ENCODE measurements at places on chromosomes 13 and 19. TPM values are rescaled to one million over a fixed set of nuclear protein-coding genes. Genes with fewer than 3 reads are reported as not detected.

DNA sequence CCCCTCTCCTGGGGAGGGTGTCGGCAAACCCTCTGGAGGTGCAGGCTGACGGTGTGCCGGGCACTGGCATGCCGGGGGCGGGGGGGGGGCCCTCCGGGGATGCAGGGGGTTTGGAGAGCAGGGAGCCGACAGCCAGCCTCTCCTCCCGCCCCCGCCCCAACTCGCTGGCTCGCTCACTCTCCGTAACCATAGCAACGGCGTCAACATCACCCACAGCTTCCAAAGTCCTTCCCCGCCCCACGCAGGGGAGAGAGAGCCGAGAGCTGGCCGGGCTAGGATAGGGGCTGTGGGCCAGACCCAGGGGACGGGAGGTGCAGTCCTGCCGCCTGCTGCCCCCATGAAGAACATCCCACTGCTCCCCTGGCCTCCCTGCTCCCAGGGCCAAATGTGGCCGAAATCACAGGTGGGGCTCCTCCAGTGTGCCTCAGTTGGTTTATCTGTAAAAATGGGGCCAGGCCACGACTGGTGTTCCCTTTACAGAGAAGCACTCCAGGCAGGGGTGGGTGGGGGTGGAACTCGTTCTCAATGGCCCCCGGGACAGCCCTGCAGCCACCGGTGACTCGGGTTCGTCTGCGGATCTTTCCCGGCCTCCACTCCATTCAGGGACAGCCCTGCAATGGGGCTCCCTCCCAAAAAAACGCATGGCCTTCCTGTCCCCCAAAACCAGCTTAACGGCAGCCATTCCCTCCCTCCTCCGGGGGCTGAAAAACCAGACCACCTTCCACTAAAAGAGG is 3.2 kb downstream of the KLF16 start:
- DNase-seq = peak; percentile 78

- peak; percentile 46 for DNase-seq
These were observed 15.7 kb upstream of the B3GNT3 start for GRCh38 chr19:17778968-17779929.

DNA sequence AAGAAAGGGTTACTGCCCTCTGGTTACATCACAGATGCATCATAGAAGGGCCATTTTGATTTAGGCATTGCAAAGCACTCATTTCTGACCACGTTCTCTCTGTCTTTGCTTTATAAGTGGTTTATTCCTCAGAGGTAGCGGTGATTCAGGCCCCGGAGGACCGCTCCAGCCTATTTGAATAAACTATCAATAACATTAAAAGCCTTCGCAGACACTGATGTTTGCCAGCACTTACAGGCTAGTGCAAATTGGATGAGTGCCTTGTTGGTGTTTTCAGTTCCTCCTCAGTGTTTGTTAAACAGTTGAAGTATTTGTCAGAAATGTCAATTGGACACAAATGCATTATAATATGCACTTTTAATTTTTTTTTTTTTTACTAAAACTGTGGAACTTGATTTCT is 120.2 kb downstream of the RXFP2 start:
- no peak for DNase-seq

DNA sequence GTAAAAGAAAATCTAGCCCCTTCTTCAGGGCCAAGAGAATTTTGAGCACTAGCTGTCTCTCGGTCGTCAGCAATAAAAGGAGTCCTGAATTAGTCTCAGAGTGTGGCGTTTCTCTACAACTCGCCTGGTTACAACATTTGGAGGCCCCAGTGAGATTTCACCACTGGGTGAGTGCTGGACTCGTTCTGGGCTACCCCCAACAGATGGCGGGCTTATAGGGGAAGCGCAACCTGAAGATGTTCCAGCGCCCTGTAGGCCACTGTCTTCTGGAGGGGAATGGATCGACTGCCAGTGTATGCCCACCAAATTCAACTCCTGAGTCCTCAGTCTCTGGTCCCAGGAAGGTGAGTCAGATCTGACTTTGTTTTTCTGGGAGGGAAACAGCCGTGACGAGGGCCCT is 11.7 kb upstream of the ZNF181 start:
- DNase-seq = no peak

KHSRP gene
- polyA plus RNA-seq = 160 TPM

- DNase-seq = no peak
These were observed 1.8 kb downstream of the AXL start for GRCh38 chr19:41220811-41221210.

- DNase-seq = no peak
These were observed 522.6 kb downstream of the RFC3 start for GRCh38 chr13:34340534-34340933.

- DNase-seq = no peak
These were observed 6.2 kb downstream of the SYT5 start for GRCh38 chr19:55173714-55174409.

PRR22 gene
- polyA plus RNA-seq = 1.6 TPM

C3 gene
- 430 TPM for polyA plus RNA-seq

DNA sequence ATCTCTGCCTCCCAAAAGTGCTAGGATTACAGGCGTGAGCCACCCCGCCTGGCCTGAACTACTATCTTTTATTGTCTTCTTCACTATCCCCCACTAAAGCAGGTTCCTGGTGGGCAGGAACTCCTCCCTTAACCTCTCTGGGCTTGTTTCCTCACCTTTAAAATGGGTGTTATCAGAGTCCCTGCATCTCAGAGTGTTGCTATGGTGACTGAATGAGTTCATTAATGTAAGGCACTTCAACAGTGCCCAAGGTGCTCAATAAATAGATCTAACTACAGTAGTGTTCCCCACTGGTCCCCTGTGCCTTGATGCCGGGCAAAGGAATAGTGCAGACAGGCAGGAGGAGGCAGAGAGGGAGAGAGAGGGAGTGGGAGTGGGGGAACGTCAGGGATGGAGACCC is 20.5 kb downstream of the CCDC97 start:
- no peak for DNase-seq

- DNase-seq = no peak
These were observed 73.9 kb downstream of the WTIP start for GRCh38 chr19:34555447-34555846.

GRCh38 chr19:35860436-35860817 is 3.7 kb downstream of the KIRREL2 start:
- no peak for DNase-seq

AMER2 gene
- polyA plus RNA-seq = not detected

C19orf38 gene
- 0.65 TPM for polyA plus RNA-seq

DNA sequence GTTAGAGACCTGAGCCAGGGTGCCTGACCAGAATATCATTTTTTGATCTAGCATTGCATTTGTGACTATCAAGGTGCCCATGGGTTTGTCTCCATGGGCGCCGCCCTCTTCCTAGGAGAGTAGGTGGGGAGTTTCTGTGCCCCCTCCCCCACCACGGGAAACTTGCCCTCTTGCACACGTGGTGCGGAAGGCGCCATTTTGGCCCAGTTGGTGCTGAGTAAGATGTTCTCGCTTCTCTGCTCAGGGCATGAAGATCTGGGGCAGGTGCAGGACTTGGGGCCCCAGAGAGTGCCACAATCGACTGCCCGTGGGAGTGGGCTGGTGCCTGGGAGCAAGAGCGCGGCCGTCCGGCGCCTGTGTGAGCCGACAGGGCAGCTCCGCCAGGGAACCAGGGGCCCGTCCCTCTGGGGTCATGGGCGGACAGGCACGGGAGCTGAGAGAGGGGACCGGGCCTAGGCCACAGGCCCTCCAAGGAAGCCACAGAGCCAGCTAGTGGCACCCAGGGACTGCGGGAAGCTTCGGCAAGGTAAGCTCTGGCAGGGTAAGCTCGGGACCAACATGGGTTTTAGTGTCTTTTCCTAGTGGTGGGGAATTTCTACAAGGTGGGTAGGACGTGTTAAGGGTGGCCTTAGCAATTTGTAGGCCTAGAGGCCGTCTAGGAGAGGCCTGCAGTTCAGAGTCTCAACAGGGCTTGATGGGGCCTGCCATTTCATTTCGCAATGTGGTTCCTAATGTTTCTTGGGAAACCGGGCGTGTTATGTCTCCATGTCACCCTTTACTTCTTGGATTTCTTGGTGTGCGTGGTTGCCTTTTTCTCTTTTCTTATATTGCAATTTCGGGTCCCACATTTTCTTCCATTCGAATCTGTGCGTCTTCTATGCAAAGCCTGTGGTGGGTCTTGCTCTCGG is 14.5 kb downstream of the SACS start:
- DNase-seq = no peak

GRCh38 chr19:5039642-5040543 is 71.0 kb downstream of the KDM4B start:
- DNase-seq = no peak

DNA sequence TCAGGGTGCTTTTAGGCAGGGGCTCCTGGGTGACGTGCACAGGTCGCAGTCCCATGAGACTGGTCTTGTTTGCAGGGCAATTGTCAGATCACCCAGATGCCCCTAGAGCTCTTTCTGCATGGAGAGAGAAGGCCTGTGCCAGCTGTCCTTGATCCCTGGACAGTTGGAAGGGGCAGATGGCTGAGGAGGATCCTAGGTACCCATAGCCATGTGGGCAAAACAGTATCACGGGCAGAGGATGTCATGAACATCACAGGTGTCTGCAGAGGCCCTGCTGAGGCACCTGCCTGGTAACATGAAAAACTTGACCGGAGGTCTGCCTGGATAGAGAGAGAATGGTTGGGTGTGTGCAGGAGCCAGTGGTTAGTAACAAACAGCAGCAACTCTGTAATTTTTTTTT is 99.3 kb downstream of the ZNF536 start:
- no peak for DNase-seq

GRCh38 chr13:95276037-95276505 is 25.2 kb downstream of the ABCC4 start:
- DNase-seq = no peak

DNA sequence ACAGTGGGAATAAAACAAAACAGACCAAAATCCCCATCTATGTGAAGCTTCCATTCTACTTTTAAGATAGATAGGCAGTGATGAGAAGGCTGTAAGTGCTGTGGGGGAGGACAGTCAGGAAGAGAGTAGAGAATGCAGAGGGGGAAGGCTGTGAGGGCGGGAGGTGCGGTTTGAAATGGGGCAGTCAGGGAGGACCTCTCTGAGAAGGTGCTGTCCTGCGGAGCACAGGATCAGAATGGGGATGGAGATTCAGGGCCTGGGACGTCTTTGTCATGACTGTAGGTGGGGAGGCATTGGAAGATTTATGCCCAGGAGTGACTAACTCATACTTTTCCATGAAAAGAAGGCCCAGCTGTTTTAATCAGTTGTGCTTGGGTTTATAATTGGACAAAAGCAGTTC is 3.9 kb upstream of the GPR183 start:
- DNase-seq = no peak

- DNase-seq = no peak
These were observed 116.2 kb downstream of the TBC1D4 start for GRCh38 chr13:75365724-75366173.

GRCh38 chr19:6276447-6276846 is 3.3 kb downstream of the MLLT1 start:
- peak; percentile 37 for DNase-seq

PGLYRP1 gene
- polyA plus RNA-seq = not detected

DNA sequence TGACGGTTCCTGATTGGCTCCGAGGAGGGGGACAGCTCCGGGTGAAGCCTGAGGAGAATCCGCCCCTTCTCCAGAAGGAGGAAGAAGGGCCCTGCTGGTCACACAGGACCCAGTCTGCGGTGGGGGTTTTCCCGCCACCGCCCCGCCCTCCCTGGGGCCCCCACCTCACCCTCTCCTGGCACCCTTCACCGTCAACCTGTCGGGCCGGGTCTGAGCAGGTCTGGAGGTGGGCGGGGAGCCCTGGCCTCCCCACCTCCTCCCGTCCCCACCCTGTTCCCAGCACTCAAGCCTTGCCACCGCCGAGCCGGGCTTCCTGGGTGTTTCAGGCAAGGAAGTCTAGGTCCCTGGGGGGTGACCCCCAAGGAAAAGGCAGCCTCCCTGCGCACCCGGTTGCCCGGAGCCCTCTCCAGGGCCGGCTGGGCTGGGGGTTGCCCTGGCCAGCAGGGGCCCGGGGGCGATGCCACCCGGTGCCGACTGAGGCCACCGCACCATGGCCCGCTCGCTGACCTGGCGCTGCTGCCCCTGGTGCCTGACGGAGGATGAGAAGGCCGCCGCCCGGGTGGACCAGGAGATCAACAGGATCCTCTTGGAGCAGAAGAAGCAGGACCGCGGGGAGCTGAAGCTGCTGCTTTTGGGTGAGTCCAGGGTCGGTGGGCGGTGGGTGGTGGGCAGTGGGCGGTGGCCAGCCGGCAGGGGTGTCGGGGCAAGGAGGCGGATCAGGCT is at the start of gene GNA15:
Gene GNA15 (plus strand): TSS at position 73 of the 723 bp plus-strand sequence. CDS start 418 bp downstream, at position 491.
- peak; percentile 37 for DNase-seq

GRCh38 chr19:42216653-42217519 is 591 bp downstream of the DEDD2 start:
- peak; percentile 63 for DNase-seq

DNA sequence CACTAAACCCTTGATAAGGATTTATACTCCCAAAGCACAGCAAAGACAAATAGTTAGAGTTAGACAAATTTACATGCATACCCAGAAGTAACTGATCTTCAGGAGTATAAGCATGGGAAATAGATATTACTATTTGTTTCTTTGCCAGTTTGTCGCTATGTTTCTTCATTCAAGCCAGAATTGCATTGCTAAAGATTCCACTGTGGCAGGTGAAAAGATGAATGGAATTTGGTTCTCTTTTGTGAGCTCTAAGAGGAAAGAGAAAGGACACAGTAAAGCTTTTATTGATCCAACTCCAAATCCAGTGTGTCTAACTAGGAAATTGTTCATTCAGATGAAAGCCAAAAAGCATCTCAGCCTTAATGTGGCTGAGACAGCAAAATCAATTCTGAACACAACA is 292.3 kb upstream of the SPRY2 start:
- no peak for DNase-seq

DNA sequence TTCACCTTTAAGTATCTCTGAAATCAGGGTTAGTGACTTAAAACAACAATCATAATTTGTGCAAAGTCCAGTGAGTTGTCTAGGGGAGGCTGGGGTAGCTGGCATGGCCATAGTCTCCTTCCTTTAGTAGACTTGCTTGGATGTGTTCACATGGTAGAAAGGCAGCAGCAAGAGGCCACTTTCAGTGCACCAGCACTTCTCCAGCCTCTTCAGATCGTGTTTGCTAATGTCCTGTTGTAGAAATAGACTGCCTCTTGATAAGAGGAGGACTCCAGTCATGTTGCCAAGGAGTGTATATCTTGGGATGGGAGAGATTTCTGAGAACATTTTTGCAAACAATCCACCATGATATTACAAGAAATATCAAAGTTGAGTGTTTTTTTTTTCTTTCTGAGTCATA is 22.9 kb downstream of the WDFY2 start:
- no peak for DNase-seq
